ENCODE measurements at places on chromosomes 4 and X. TPM values are rescaled to one million over a fixed set of nuclear protein-coding genes. Genes with fewer than 3 reads are reported as not detected.

Gene NUDT10
- total RNA-seq, result not detected

Gene SLIT2
- not detected for total RNA-seq

Gene KLHL4
- total RNA-seq, result 0.27 TPM

Gene JADE3
- total RNA-seq, result 0.44 TPM

Gene PPP2R3B
- 23.5 TPM for total RNA-seq

Gene CNKSR2
- total RNA-seq, result 14.7 TPM

Gene GABRG1
- total RNA-seq, result not detected

Gene GAGE13
- total RNA-seq, result not detected

Gene GLOD5
- not detected for total RNA-seq

Gene P2RY8
- total RNA-seq, result 158 TPM

Gene RPS3A
- 1,992 TPM for total RNA-seq

DNA sequence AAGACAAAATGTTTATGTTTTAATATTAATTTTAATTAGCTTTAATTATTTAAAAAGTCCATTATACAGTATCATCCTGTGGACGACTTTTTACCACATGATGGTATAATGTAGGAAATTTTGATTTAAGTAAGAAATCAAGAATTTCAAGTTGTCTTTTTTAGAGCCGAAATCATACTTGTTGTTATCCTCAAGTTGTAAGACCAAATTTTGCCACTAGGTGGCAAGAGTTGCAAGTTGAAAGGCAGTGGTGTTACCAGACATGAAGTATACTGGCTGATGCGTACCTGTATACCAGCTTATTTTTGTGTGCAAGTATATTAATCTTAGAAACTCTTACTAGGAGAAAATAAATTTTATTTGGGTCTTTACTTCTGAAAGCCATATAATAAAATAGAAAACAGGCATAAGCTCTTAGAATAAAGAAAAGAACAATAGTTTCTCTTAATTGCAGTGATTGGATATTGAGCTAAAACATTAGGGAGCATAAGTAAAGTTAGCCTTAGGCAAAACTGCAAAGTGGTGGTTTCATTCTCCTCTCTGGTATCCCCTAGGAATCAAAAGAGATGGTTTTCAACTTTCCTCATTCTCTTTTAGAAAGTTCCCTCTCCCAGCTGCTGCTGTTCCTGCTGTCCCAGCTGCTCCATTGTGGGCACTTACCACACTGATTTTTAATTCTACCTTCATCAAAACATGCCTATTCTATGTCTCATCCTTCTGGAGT, 118.0 kb upstream of the WDFY3 start:
- DNase-seq, result peak; percentile 55

DNA sequence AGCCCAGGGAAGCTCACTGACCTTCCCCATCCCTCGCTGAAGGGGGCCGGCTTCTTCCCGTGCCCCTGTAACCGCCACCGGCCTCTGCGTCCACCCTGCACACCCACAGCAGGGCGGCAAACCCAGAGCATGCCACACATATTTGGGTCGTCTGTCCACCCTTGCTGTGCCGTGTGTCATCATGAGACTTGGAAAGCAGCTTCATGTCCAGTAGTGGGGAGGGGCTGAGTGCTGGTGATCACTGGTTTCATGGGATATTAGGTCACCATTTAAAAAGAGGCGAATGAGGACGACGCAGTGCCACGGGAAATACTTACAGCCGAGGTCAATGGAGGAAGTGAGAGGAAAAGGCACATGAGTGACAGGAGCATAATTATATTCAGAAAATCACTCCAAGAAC, 74.8 kb downstream of the HTRA3 start:
- DNase-seq, result no peak

GRCh38 chr4:52251864-52252263, 200.8 kb downstream of the SPATA18 start:
- DNase-seq, result no peak

DNA sequence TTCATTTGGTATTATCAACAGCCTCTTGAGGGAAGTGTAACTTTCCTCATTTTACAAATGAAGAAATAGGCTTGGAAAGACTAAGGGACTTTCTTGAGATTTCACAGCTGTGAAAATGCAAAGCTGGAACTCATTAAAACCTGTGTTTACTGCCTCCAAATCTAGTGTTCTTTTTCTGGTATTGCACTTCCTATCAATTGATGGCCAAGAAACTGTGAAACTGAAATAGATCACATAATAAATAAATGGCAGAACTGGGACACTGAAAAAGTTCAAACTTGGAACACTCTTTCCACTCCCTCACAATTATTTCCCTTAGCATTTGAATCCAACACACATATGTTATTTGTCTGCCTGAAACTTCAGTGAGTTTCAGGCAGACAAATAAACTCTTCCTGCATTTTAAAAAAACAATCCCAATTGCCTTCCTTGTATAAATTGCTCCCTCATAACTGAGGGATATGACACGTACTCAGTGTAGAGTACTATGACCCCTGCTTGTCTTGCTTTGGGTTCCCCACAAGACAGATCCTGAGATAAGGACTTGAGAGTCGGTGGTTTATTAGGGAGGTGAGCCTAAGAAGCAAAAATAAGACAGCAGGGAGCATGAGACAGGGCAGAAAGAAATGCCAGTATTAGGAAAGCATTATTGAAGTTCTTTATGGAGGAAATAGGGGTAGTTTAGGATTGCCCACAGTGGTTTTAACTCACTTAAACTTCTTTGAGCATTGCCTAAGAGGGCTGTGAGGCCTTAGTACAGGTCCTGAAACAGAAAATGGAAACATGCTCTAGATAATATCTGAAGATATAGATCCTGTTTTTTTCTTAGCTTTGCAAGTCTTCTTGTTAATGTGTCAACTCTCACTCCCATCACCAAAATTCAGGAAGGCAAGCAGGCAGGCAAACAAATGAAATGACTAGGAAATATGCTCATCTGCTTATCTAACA, 33.9 kb downstream of the RTL3 start:
- DNase-seq, result no peak

DNA sequence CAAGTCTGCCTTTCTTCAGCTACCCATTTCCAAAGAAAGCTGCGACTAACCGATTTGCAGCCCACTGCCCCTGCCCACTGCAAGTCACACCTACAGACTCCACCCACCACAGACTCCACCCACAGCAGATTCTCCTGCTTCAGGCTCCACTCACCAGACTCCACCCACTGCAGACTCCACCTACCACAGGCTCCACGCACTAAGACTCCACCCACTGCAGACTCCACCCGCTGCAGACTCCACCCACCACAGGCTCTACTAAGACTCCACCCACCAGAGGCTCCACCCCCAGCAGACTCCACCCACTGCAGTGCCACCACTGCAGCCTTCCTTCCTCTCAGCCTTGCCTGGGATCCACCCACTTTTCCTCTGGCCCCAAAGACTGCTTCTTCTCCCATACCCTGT, 41.3 kb downstream of the ABLIM2 start:
- peak; percentile 4 for DNase-seq

DNA sequence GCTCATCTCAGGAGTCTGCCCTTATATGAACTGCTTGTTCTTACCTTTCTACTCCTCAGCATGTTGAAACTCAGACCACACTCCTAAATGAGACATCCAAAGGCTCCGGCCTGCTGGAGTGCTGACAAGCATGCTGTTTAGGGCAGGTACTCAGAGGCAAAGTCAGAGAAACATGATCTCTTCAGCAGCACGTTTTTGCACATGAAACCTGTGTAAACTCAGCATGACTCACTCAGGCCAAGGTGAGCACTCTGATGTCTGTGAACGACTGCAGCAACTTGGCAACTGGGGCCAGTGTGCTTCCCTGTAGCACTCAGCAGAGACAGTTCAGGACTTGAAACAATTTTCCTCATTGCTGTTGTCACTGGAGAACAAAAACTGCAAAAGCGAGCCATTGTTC, 109.6 kb downstream of the PACRGL start:
- DNase-seq, result no peak

DNA sequence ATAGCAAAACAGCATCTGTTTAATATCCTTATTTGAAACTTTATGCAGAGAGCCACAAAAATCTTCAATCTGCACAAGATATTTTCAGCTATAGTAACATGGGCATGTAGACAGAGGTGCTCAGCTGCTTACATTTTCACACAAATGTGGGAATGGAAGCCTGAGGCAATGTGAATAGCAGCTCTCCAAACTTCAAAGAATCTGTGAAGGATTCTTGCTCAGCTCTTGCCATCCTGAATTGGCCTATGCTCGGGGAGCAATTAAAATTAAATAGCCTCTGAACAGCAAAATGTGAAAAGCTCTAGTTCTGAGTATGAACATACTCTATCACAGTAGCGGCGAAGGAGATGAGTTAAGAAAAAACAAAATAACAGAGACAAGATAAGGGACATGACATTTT, 1523.8 kb downstream of the PCDH7 start:
- no peak for DNase-seq

DNA sequence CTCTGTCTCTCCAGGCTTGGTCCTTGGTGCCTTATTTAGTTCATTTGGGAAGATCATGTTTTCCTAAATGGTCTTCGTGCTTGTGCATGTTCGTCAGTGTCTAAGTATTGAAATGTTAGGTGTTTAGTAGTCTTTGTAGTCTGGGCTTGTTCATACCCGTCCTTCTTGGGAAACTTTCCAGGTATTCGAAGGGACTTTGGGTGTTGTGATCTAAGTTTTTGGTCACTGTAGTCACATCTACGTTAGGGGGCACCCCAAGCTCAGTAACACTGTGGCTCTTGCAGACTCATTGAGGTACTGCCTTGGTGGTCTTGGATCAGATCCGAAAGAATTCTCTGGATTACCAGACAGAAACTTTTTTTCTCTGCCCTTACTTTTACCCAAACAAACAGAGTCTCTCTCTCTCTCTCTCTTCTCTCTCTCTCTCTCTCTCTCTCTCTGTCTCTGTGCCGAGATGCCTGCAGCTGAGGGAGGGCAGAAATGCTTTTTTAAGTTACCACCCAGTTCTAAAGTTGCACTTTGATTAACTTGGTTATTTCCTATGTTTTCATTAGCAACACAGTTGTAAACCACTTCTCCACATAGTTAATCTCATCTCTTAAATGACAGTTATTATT, 67.6 kb upstream of the SLC7A3 start:
- DNase-seq, result peak; percentile 28

DNA sequence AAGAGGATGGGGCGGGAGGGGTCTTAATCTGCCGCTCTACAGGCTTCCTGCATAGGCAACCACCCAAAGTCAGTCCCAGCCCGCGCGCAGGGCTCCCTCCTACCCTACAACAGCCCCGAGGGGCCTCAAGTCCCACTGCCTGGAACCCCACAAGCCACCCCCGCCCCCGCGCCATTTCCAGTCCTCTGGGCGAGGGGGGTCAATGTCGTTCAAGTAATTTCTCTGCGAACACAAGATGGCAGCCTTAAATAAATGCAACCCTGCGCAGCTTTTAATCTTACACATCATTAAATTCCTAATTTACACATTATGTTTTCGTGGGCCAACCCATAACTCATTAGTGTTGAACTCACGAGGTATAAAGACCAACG, 92.9 kb downstream of the BCOR start:
- DNase-seq, result no peak

DNA sequence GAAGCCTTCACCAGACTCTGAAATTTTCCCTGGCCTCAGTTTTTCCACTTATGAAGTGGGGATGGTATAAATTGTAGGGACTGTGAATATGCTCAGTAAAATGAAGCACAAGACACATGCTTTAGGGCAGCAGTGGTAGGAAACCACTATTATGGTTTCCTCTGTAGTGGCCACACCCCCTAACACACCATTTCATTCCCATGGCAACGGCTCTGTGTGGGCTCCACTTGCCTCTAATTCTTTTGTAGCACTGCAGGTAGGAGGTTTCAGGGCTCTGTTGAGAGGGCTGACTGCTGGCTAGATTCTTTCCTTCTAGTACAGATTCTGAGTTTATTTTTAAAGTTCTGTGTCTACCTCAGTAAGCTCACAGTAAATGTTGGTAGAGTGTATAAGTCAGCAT, 3.5 kb upstream of the VMA21 start:
- peak; percentile 59 for DNase-seq

- DNase-seq, result no peak
These were observed 81.3 kb upstream of the JADE1 start for GRCh38 chr4:128728190-128728589.

DNA sequence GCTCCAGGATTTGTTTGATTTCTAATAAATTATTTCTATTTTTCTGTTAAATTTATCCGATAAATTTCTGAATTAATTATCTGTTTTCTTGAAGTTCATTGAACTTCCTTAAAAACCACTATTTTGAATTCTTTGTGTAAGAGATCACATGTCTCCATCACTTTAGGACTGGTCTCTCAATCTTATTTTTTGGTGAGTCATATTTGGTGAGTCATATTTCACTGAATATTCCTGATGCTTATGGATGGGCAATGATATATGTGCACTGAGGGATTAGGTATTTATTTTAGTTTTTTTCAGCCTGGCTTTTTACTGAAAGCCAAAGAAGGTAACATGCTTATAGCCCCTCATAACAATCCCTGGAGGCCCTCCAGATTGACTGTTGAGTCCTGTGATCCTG, 48.5 kb upstream of the IL15 start:
- DNase-seq, result no peak

DNA sequence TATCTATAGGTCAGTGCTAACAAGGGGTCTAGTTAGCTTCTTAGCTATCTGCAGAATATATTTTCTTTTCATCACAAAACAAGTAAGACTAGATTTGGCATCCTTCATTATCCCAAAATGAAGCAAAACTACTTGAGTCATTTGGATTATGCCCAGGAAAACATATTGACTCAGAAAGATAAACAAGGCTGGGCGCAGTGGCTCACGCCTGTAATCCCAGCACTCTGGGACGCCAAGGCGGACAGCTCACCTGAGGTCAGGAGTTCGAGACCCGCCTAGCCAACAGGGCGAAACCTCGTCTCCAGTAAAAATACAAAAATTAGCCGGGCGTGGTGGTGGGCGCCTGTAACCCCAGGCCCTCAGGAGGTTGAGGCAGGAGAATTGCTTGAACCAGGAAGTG, 18.0 kb upstream of the MND1 start:
- DNase-seq, result no peak

DNA sequence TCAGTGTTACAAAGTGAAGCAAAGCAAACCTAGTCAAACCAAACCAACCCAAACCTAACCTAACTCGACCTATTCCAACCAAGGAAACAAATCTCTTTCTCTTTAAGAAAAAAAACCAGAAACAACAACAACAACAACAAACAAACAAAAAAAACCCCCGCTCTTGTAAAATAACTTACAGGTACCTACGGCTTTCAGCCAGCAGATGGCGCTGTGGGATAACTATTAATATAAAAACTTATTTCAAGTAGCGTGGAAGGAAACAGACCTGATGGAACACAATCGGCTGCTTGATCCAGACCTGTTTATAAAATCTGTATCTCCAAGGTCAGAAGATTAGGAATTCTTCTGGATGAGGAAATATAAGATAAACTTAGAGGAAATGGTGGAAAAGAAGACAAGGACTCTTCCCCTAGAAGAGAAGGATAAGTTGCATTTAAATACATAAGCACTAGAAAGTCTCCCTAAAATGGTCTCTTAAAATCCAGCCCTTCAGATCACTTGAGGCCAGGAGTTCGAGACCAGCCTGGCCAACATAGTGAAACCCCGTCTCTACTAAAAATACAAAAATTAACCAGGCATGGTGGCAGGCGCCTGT, 34.4 kb upstream of the CDKL5 start:
- peak; percentile 72 for DNase-seq

DNA sequence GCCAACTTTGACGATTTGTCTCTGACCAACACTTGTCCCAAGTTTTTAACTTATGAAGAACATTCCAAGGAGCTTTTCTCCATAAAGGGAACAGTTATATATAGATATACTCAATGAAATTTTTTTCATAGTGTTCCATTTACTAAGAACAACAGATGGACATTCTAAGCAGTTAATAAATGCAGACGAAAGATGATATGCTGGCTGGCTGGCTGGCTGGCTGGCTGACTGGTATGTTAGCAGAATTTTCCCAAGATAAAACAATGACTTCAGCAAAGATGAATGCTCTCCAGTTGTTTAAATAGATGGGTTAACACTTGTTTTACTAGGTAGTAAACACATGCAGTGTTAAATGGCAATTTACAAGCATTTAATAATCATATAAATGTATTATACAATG, 62.2 kb downstream of the SPANXN3 start:
- DNase-seq, result no peak
